A549 treated with RU486 at 1 μM for 4 hours (cell line): ENCODE measurements at places on chromosomes 6 and 20. TPM values are rescaled to one million over a fixed set of nuclear protein-coding genes. Genes with fewer than 3 reads are reported as not detected.

The ZSCAN23 gene
- not detected in 5 replicates for total RNA-seq

The YWHAB gene
- 195 to 207 TPM (median 204 TPM) in 5 replicates for total RNA-seq

The SLC22A7 gene
- not detected in 5 replicates for total RNA-seq

The ZNF311 gene
- 0.14 to 0.28 TPM (median 0.19 TPM) in 4 of 5 replicates, not detected in the other for total RNA-seq
